IMR-90 (cell line): ENCODE measurements at places on chromosomes 3 and 15.

GRCh38 chr15:89628301-89628700, 27.0 kb downstream of the KIF7 start:
- DNase-seq = no peak

GRCh38 chr3:62926494-62926893, 51.3 kb upstream of the CADPS start:
- DNase-seq = no peak

DNA sequence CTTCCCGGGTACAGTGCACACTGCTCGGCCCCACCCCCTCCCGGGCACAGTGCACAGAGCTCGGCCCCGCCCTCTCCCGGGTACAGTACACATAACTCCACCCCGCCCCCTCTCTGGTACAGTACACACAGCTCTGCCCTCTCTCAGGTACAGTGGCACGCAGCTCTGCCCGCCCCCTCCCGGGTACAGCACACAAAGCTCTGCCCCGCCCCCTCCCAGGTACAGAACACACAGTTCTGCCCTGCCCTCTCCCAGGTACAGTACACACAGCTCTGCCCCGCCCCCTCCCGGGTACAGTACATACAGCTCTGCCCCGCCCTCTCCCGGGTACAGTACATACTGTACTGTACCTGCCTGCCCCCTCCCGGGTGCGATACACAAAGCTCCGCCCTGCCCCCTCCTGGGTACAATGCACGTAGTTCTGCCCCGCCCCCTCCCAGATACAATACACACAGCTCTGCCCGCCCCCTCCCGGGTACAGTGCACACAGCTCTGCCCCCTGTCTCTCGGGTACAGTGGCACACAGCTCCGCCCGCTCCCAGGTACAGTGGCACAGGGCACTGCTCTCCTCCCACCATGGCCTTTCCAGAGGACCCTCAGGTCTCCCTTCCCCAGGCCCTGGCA, 16.4 kb upstream of the PRR20G start:
- no peak for DNase-seq

GRCh38 chr3:132405188-132405587, 12.1 kb upstream of the DNAJC13 start:
- no peak for DNase-seq

DNA sequence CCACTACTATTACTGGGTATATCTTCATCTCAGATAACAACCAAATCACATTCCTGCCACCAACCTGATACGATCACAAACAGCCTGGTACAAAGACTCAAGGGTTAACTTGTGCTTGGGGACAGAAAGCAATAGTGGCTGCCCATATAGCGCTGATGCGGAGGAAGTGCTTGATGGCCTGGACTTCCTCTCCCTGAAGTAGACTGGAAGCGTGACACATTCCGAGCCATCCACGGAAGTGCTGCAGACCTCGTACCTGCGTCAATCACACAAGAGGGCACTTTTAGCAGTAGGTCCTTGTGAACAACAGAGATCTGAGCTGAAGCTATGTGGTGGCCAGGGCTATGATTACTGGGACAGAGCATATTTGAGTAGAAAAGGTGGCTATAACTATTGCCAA, 17.3 kb upstream of the C3orf62 start:
- DNase-seq = no peak

- no peak for DNase-seq
These were observed 31.2 kb upstream of the USP3 start for GRCh38 chr15:63473007-63473748.

- DNase-seq = peak; percentile 54
These were observed 45.4 kb downstream of the COMMD2 start for GRCh38 chr3:149706905-149707304.

GRCh38 chr3:138132239-138132638, at the start of gene A4GNT:
Gene A4GNT (minus strand): TSS chr3:138132390. CDS start chr3:138131256, 1,134 bp downstream.
- no peak for DNase-seq

DNA sequence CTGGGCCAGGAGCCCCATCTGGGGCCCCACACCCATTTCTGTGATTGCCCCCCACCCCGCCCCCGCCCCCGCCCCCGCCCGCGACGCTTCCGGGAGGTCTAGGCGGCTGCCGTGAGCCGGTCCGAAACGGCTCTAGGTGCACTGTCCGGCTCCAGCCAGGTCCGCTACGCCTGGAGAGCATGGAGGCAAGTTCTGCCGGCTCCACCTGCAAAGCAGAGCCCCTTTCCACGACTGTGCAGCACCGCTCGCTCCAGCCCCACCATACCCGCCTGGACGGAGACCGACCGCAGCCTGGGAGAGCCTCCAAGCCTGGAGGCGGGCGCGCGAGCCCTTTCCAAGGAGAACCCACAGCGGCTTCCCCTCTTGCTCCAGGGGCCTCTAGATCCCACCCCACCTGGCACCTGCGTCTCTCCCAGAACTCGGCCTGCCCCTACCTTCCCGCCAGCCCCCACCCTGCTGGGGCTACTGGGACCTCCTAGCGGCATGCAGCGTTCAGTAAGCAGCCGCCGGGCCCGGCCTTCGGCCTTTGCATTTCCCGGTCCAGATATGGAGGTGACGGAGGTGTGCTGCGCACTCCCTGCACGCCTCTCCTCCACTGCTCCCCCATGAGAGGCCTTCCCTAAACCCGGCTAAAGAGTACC, 66.2 kb downstream of the KLF13 start:
- no peak for DNase-seq

DNA sequence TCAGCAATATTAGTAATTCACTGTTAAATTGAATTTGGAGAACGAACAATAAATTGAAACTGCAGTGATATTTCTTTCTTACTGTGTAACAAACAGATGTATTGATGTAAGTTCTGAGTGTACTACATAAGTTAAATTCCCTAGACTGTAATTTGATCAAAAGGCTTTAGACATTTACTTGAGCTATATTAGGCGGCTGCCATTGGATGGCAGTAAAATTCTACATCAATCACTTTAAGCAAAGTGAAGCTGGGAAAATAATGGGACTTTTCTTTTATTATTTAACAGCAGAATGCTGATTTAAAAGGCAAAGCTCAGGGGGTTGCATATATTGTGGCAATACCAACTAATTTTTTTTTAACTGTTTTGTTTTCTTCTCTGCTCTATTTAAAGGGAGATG, 212.6 kb upstream of the PLSCR5 start:
- DNase-seq = peak; percentile 16

DNA sequence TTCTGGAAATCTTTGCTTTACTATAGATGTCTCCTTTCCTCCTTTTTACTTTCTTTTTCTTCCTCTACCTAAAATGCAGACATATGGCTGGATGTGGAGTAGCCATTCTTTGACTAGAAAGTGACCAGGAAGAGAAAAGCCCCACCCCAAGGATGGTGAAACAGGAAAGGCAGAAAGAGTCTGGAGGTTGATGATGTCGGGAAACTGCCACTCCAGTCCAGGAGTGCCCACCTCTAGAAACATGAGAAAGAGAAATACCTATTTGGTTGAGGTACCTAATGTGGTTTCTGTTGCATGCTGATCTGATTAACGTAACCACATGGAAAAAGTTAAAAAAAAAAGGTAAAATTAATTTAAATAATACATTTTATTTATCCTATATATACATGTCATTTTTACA, 55.2 kb upstream of the SSR3 start:
- DNase-seq = no peak

DNA sequence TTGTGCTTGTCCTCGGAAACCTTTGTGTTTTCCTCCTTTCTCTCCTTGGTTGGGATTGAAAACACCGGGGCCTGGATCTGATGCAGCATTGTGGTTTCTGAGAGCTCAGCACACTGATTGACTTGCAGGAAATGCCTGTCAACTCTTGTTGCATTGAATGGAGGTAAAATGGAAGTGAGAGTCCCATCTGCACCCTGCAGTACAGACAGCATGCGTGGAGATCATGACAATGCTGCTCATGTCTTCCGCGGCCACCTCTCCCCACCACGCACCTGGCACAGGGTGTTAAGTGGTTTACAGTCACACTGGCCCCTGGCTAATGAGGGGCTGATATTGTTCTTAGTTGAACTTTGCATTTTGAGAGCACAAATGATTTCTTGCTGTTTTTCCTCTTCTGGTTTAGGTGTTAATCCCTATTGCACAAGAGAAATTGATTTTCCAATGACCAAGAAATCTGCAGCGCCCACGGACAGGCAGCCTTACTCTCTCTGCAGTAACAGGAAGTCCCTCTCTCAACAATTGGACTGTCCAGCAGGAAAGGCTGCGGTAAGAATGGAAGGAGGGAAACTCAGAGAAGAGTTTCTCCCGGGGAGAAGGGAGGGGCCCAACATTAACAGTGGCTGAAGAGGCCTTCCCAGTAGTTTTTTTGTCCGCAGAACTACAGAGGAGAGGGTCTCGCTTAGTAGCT, 58.5 kb downstream of the STARD5 start:
- DNase-seq = no peak
